ENCODE measurements at places on chromosomes 2 and 18.

DNA sequence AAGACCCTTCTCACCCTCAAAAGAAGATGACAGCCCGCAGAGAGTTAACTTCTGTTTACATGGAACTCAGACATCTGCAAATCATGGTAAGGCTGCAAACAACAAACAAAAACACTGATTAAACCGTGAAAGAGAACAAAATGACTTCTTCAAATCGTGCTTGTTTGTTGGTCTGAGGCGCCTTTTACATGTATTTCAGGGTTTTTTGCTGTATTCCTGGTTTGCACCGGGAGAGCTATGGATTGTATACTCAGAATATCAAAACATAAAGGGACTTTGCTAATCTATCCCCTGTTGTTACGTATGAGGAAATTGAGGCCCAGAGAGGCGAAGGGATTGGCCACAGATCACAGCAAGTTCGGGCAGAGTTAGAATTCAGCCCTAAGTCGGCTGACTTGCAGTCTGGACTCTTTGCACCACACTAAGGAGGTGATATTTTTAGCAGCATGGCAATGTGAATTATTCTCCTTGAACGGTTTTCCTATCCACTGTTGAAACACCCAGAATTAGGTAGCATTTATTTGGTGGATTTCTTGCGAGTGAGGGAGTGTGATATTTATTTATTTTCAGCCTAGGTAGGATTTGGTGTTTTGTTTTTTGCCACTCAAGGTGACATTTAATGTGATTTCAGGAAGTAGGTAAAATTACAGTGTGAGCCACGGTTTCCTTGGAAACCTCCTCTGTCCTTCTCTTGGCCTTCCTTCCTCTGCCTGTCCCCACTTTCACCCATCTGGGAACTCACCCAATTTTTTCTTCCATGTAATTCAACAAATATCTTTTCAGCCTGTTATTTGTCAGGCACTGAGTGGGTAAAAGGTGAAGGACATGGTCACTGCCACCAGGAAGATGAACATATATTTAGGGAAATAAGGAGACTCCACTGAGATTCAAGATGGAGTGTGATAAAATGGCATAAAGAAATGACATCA, 980 bp upstream of the PDE6D start:
- DNase-seq = no peak

DNA sequence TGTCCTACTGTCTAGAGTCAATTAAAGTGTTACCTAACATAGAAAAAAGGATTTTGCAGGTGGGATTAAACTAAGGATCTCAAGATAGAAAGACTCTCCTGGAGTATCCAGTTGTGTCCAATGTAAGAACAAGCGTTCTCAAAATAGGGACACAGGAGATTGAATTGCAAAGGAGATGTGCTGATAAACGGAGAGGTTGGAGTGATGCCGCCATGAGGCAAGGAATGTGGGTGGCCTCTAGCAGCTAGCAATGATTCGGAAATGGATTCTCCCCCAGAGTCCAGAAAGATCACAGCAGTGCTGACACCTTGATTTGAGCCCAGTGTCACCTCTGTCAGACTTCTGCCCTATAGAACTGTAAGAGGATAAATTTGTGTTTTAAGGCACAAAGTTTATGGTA, 24.1 kb upstream of the IL1RN start:
- DNase-seq = no peak

- peak; percentile 63 for DNase-seq
Observed at GRCh38 chr2:68751397-68752339, 17.1 kb downstream of the ARHGAP25 start.

DNA sequence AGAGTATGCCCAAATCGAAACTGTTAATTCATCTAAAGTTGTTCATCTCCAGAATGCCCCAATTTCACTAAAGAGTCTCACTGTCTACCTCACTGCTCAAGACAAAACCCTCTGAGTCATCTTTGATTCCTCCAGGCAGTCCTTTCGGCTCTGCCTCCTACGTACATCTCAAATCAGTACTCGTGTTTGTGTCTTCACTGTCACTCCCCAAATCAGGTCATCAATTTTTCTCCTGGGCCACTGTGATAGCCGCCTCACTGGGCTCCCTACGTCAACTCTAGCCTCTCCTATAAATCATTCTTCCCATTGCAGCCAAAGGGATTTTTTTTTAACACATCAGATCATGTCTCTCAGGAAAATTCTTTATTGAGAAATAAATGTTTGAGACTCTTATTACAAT, 42.1 kb upstream of the TTC39C start:
- no peak for DNase-seq

DNA sequence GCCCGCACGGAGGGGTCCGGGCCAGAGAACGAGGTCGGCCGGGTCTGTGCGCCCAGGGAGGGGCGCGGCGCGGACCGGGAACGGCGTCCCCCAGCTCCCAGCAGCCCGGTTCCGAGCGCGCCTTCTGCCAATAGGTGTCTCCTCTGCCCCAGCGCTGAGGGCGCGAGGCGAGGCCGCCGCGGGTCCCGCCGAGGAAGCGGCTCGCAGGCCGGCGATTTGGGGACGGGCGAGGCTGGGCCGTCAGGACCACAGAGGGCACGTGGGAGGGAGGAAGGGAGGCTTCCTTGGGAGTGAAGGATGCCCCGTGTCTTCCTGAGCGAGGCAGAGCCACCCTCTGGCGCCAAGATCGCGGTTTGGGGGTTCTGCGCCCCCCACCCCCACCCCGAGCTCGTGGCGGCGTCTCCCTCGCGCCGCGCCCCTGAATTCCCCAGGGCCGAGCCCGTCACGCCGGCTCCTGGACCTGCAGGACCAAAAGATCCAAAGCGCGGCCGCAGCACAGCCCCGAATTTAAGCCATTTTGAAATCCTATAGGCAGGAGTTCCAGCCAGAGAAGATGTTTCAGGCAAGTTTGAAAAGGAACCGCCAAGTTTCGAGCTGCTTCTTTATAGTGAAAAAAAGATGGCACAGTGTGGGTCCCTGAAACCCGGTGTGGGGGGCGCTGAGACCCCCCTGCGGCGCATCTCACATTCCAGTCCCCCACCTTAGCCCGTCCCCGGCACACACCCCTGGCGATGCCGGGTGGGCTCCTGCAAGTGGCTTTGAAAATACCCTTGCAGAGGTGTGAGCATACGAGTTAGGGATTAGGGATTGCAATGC, 909 bp downstream of the NFATC1 start:
- no peak for DNase-seq

- no peak for DNase-seq
Observed at GRCh38 chr2:26526589-26526988, 48.7 kb upstream of the OTOF start.

DNA sequence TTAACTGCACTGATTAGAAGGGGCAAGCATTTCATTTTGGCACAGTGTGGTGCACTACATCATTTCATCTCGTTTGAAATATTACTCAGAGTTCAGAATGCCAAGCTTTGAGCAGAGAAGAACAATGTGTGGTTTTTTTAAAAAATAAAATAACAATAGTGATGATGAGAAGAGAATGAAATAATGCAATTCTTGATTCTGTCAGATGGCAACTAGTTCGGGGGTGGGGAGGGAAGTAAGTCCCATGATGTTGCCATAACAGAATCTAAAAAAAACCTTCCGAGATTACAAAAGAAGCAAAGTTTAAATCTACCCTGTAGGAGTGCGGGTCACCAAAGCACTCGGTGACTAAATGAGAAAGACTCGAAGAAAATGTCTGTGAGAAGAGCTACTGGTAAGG, 490.4 kb downstream of the NR4A2 start:
- DNase-seq = no peak

DNA sequence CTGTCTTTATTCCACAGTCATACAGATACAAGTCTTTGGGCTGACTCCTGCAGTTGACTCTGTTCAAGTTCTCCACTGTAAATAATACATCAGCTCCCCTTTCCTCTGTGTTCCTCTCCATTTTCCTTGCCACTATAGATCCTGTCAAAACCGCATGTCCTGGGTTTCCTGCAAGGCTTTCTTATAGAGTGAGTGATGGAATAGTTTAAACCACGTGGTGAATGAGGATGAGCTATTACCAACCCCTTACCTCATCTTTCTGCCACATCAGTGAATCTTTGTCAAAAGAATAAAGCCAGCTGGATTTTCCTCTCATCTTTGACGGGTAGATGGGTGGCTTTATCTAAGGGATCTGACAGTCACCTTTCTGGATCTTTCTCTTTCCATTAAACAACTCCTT, 3.9 kb upstream of the GALNT14 start:
- no peak for DNase-seq

DNA sequence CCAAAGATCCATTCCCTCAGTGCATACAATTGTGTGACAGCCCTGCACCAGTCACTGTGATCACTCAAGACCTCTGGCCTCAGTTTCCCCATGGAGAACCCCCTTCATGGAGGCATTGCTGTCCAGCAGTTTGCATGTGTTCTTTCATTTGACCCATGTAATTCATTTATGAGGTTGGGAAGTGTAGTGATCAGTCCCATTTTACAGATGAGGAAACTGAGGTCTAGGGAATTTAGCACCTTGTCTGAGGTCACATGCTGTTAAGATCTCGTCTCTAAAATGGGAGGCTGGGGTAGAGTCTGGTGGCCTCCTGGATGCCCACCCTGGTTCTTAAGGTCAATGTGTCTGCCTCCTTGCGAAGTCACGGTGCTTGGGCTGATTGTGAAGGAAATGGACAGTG, 19.1 kb downstream of the LDLRAD4 start:
- no peak for DNase-seq

DNA sequence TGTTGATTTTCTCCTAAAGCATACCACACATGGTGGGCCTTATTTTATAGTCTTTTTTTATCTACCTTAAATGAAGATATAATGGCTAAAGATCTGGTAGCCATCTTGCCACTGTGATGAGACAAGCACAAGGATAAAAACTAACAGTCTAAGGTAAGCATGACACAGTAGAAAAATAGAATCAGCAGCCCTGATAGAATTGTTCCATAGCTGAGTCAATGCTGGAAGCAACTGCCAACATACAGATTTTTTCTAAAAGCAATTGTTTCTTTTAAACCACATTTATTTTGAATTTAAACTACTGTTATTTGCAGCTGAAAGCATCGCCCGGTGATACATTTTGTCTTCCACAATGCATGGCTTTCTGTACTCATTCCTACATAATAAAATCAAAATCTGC, 1091.5 kb upstream of the CHAC2 start:
- DNase-seq = no peak

DNA sequence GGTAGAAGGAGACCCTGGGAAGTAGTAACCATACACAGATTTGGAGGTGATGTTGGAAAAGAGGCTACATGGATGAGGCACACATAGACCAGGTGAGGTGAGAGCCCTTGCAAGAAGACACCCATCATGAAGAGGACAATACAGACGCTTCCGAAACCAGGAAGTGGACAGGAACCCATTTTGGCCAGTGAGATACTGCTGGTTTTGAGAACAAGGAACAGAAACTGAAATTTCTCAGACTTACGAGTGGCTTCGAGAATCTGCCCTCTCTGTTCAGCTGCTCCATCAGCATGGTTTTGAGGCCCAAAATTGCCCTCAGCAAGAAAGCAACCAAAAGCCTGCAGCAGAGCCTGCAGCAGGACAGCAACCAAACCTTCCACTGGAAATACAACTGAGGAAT, 479.1 kb upstream of the NRXN1 start:
- no peak for DNase-seq

GRCh38 chr2:107018366-107018765, 132.4 kb upstream of the ST6GAL2 start:
- no peak for DNase-seq

DNA sequence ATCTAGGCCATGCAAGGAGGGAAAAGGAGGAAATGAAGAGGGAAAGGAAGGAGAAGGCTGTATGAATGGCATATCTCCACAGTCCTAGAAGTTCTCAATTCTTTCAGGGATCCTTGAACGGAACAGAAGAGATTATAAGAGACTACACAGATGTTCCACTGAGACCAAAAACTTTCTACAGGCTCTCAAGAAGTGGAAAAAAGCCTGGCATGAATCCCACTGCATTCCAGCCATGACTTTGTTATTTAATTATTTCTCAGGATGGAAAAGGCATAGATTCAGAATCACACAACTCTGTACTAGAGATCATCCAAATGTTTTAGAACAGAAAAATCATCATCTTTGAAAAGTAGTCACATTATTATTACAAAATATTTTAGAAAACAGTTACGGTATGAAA, 131.7 kb upstream of the CDH20 start:
- DNase-seq = no peak

DNA sequence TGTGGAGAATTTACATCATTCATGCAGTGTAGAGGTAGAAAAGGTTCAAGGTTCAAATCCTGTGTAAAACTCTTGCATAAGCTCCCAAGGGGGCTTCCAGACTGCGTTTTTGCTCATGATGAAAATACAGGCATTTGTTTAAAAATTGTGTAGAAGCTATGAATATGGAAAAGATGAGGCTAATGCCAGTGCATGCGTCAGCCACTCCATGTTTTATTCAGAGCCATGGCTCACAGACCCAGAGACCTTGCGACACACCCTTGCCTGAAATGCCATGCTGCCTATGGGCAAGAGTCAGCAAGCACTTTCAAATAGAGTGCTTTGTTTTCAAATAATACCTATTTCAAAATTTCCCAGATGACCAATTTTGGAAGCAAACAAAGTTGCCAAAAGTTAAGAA, 262.3 kb downstream of the TRIB2 start:
- no peak for DNase-seq

DNA sequence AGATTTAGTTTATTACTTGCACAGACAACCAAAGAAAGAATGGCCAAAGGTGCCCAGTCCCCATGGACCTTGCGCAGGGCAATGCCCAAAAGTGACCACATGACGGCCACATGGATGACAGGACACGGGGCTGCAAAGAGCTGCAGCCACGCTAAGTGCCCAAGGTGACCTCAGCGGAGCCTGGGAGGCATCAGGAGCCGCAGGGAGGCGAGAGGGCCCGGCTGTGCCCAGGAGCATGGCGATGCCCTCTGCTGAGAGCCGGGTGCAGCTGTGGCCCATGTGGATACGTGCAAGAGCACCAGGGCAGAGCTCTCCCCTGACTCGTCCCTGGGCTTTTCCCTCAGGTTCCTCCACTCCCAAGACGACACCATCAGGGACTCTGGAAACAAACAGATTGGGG, 14.7 kb downstream of the HES6 start:
- DNase-seq = no peak

DNA sequence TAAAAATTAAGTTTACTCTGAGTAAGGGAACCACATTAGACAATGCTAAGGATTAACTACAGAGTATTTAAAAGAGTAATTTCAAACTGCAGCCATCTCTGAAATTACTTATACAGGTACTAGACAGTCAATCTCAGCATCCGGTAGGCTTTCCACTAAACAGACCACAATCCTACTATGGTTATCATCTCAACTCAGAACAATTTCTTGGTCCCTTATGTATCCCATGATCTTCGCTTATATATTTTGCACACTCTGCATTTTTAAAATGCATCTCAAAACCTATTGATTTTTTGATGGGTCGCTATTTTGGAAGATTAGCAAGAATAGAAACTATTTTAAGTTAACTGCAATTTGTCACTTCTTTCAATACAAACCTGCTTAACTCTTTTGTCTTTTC, 1.4 kb downstream of the PPP4R1 start:
- DNase-seq = no peak

GRCh38 chr2:28586867-28587266, 91.0 kb downstream of the PLB1 start:
- no peak for DNase-seq

All from RCC 7860 (cell line).